ENCODE measurements at places on chromosomes 1 and 21.

GRCh38 chr1:226609836-226610455 lies 61.4 kb downstream of the STUM start:
- no peak for DNase-seq

- DNase-seq = no peak
These were observed 65.2 kb upstream of the DIP2A start for GRCh38 chr21:46393451-46393940.

DNA sequence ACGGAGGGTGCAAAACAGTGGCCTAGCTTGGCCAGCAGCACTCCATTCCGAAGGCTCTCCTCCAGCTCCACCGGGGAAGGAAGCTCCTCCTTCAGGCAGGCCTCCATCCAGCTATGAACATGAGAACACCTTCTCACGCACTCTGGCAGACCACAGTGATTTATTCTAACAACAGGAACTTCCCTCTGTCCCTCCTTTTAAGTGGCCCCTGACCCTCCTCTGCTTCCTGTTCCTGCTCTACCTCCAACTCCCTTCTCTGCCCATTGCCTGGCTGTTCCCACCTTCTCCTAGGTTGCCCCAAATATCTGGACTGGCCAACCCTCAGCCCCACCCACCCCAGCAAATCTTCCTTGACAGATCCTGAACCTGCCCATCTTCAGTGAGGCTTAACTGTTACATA lies 5.9 kb downstream of the IQGAP3 start:
- no peak for DNase-seq

GRCh38 chr1:236699366-236699765 lies 13.1 kb downstream of the ACTN2 start:
- no peak for DNase-seq

DNA sequence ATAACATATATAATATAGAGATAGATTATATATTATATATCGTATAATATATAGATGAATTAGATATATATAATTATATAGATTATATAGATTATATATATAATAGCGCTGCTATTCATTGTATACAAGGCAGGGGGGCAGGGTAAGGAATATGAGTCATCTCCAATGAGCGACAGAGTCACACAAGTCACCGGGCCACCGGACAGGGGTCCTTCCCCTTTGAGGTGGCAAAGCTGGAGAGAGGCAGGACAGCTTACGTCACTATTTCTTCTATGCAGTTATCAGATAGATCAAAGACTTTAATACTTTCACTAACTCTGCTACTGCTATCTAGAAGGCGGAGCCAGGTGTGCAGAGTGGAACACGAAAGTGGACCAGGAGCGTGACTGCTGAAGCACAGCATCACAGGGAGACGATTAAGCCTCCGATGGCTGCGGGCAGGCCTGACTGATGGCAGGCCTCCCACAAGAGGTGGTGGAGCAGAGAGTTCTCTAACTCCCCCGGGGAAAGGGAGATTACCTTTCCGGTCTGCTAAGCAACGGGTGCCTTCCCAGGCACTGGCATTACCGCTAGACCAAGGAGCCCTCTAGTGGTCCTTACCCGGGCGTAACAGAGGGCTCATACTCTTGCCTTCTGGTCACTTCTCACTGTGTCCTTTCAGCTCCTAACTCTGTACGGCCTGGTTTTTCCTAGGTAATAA lies 2154.7 kb downstream of the MRPL39 start:
- no peak for DNase-seq

- no peak for DNase-seq
These were observed 1.6 kb upstream of the AGT start for GRCh38 chr1:230715510-230715909.

DNA sequence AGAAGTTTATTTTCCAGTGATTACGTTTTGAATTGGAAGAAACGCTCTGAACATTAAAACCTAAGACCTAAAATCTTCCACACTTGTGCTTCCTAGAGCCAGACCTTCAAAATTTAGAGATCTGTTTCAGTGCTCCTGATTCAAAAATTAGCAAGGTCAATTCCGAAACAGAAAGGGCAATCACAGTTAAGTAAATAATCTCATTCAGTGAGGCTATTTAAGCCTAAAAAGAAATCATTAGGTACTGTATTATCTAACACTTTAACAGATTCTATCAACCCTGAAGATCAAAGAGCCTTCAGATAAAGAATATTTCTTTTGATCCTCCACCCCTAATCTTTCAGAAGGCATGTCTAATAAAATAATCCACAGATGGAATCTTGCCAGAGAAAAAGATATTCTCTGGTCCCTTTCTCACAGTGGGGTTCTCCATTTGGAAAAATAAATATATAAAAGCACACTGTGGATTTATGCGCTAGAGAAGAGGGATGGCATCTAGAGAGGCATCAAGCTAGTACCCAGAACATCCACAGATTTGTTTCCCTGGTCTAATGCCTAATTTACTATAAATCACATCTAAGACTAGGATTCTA lies 54.4 kb downstream of the ZZZ3 start:
- no peak for DNase-seq

GRCh38 chr1:39173119-39173994 lies 31.1 kb upstream of the MACF1 start:
- no peak for DNase-seq

DNA sequence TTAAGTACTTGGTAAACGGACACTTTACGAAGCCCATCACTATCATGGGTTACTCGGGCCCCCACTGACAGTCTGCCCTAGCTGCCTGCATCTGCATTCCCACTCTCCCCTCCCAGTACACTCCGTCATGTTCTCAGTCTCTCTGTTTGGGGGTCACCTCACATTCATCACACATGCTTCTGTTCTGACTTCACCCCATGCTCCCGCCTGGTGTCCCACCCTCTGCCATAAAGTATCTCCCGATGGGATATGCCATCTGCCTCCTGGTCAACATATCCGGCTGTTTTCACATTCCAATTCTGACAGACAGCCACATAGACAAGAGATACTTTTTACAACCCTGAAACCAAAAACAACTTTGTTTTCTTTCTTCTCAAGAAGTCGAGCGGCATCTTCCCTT lies 1.0 kb downstream of the OLFML2B start:
- no peak for DNase-seq

DNA sequence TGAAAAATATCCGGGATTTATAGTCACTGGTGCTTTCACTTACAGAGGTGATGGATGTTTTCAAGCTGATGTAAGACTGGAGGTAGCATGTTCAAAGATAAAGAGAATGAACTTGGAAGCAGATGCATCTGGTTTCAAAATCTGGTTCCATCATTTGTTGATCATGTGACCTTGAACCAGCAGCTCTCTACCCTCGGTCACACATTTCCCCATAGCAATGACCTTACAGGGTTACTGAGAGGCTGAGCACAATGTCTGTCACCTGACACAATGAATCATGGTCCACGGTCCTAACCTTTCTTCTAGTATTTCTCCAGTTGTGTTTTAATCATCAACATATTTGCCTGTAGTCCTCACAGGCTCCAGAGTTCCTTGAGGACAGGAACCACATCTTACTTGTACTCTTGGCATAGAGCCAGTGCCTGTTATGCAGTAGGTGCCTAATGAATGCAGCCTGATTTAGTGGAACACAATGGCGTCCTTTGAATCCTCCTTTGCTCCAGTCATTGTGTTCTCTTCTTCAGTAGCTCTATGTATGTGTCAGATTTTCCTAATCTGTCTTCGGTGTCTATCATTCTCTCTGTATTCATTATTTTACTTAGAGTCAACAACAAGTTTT lies 667.3 kb downstream of the PTPRU start:
- no peak for DNase-seq

GRCh38 chr21:42840411-42841155 lies 38.8 kb downstream of the WDR4 start:
- DNase-seq = no peak

DNA sequence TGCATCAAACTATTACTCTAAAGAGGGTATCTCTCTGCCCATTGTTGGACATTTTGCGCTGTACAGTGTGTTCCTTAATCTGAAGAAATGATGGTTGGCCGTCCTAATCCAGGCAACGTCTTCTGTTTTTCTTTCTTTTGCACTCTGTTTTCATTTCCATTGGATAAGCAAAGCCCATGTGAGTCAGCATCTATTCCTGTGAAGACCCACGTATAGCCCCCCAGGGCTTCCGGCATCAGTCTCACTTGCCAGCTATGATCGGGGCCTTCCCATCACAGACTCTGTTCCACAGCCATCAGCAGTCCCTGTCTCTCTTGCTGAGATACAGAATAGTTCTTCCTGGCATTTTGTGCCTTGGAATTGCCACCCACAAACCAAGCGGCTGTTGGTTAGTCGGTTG lies 29.2 kb upstream of the BRDT start:
- DNase-seq = no peak

DNA sequence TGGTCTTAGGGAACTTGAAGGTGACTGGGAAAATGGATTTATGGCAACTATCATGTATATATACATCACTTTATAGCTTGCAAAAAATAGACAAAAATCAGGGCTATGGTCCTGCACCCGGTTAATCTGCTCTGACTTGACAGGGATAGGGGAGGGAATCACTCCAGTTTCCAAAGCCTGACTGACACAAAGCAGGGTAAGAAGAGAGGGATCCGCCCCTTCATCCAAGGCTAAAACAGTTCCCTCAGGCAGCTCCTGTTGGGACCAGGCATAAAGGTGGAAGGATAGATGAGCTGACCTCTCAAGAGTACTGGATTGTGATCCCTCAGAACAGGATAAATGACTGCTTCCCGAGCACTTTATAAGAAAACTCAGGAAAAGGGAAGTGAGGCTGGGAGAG lies 1.4 kb downstream of the PBXIP1 start:
- DNase-seq = no peak

DNA sequence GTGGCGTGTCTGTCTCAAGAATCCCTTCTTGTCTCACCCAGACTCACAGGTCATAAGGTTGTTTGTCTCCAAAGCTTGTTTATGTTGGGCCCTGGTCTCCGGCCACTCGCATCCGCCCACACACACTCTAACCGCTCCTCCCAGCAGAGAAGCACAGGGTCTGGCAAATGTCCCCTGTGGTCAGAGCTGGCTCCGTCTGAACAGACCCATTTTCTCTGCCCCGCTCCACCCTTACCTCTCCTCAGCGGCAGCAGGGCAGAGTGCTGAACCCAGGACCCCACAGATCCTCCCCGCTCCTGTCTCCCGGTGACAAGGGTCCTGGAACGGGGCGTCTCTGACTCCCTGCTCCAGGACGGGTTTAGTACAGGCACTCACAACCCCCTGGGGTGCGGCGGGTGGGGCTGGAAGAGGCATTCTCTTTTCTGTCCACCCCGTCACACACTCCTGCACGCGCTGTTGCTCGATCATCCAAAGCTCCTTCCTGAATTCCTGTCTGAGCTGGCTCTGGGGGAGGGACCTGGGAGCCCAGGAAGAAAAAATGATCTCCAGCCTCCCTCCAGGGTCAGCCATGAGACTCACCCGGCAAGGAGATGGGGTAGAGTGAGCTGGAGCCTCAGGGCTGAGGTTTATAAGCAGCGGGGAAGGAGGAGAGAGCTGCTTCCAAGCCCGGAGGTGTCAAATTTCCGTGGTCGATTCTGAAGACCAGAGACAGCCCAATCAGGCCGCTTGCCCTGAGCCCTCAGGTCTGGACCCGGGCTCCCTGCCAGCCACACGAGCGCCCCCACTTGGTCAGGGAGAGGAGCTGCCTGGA lies at the start of gene S100A13:
S100A13 (minus strand) TSS at position 602 of the 811 bp plus-strand sequence. CDS start 1,033 bp downstream, outside the sequence.
- no peak for DNase-seq

DNA sequence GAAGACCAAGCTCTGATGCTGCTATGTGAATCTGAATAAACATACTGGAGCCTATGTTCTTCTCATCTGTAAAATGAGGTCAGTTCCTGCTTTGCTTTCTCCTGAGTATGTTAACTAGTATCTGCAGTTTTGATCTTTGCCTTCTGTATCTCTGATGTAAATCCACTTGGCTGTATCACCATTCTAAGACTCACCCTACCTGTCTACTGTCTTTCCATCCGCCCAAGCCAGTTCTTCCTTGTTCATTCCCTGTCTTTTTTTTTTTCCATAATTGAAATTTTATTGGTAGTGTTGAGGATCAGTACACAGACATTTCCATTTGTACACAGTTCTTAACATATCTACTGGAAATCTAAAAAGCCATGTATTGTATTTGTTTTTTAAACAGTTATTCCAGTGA lies 31.3 kb downstream of the MAST2 start:
- no peak for DNase-seq

- no peak for DNase-seq
These were observed 63.6 kb downstream of the MIS18A start for GRCh38 chr21:32215306-32215685.

DNA sequence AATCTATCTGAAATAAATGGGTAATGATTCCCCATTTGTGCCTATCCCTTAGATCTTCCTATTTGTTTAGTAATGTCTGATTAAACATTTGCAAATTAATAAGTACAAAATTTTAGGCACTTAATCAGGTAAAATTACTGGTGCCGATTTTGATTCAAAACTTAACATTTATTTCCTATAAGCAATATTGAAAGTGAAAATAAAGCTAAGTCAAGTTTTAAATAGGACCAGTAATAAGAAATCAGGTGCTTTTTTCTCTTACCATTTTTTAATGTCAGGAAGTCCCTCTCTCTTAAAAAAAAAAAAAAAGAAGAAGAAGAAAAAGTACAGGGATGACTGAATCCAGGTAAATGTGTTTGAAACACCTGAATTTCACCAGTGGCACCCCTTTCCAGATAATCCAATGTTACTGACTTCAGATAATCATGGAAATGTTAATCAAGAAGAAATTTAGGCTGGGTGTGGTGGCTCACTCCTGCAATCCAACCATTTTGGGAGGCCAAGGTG lies 836 bp upstream of the GBP4 start:
- DNase-seq = no peak

DNA sequence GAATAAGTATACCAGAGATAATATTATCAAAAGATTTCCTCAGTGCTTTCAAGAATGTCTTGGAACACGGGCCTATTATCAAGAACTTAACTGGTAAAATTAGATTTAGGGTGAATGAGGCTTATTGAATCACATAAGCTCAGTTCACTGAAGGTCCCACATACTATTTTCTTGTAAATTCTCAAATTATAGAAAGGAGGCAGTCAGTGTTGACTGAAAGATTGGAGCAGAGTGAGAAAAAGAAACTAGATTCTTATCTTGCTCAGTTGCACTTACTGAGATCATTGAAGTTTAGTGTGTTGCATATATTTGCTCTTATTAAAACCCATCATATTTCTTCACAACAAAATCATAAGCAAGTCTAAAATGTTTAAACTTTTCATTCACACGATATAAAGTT lies 3.9 kb upstream of the RGS1 start:
- DNase-seq = no peak

- DNase-seq = no peak
These were observed 735.7 kb upstream of the CXADR start for GRCh38 chr21:16777041-16777720.

DNA sequence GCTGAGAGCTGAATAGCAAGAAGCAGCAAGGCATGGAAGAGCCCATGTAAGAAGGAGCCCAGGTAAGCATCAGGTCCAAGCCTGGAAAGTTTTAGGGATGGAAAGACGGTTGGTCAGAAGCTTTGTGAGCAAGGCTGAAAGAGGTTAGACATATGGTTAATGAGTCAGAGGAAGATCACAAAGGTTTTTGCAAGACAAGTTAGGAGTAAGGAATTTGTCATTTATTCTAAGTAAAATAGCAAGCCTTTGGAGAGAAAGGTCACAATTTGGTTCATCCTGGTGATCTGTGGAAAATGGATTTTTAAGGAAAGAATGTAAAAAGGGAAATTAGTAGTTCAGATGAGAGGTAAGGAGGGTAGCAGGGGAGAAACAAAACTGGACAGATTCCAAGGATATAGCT lies 106.7 kb downstream of the DPYD start:
- no peak for DNase-seq

GRCh38 chr1:151984313-151984956 lies 9.2 kb downstream of the S100A10 start:
- DNase-seq = no peak
